Stimulated activated CD4-positive, alpha-beta T cell treated with anti-CD3 and anti-CD28 coated beads, Interleukin-15, amount 100 ng/mL, for 1 hour (primary cell): ENCODE measurements at places on chromosomes 7 and 10.

DNA sequence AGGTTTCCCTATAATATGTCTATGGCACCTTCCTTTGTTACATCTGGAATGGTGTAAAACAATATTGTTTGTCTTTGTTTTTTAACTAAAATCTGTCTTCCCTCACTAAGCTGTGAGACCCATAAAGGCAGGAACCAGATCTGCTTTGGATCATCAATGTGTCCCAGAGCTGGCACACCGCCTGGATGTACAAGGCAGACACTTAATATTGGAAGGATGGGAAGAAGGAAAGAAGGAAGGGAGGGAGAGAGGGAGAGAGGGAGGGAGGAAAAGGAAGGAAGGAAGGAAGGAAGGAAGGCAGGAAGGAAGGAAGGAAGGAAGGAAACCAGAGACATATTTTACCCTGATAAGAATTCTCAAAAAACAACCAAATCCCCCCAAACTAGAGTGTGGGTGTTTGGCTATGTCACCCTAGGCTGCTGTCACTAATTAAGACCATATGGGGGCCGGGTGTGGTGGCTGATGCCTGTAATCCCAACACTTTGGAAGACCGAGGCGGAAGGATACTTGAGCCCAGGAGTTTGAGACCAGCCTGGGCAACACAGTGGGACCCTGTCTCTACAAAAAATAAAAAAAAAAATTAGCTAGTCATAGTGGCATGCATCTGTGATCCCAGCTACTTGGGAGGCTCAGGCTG is 59.6 kb downstream of the SH3PXD2A start:
- DNase-seq: no peak

GRCh38 chr10:27816320-27816719 is 70.7 kb upstream of the MKX start:
- no peak for DNase-seq

DNA sequence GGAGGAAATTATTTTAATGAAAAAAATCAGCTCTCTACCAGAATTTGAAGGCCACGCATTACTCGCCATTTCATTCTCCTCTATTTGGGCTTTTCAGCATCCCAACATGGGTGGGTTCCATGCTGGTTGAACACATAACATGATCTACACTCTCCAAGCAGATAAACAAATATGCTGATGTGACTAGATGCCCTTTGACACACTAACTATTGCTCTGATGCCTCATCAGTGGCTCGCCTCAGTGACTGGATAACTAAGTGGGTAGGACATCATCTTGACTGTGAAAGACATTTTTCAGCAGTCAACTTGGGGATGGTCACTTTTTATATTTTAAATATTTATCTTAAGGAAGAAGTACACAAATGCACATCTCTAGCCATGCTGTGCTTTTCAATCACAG is 113.9 kb upstream of the LAMB4 start:
- DNase-seq: no peak

GRCh38 chr7:155576416-155576815 is 30.1 kb upstream of the CNPY1 start:
- DNase-seq: no peak

DNA sequence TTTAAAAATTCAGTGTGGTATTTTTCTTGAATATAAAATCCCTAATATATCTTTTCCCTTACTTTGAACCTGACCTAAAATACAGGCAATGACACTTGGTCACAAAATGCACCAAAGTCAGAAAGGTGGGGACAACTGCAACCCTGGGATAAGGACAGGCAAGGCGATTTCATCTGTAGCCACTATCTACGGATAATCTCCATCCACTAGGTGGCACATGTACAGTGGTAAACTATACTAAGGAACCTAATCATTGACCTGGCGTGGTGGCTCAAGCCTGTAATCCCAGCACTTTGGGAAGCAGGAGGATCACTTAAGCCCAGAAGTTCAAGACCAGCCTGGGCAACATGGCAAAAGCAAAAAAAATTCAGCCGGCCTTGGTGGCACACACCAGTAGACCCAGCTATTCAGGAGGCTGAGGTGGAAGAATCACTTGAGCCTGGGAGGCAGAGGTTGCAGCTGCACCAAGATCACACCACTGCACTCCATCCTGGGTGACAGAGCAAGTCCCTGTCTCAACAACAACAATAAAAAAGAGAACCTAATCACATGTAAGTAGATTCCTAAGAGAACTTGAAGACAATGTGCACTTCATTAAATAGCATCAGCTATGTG is 98.9 kb downstream of the KMT2C start:
- DNase-seq: no peak
